Cardiac atrium fibroblast (primary cell): ENCODE measurements at places on chromosomes 13 and 19. TPM values are rescaled to one million over a fixed set of nuclear protein-coding genes. Genes with fewer than 3 reads are reported as not detected.

The IGLON5 gene
- 0.32 and 0.90 TPM in 2 replicates for total RNA-seq

The DACT3 gene
- 6.0 and 7.8 TPM in 2 replicates for total RNA-seq

The UBL5 gene
- 563 and 930 TPM in 2 replicates for total RNA-seq

The SIGLEC10 gene
- not detected in 2 replicates for total RNA-seq

The ACER1 gene
- total RNA-seq: not detected in 2 replicates

The KASH5 gene
- total RNA-seq: not detected in 2 replicates

The PROZ gene
- not detected in 2 replicates for total RNA-seq

The ZNRF4 gene
- not detected in 2 replicates for total RNA-seq

The UGGT2 gene
- 38.1 and 49.6 TPM in 2 replicates for total RNA-seq

The NAPSA gene
- total RNA-seq: 0.16 TPM in 1 of 2 replicates, not detected in the other

The MAP2K2 gene
- 177 and 212 TPM in 2 replicates for total RNA-seq

The POU2F2 gene
- total RNA-seq: 2.9 TPM in 1 of 2 replicates, not detected in the other

The RDH8 gene
- total RNA-seq: not detected in 2 replicates

The KLK5 gene
- total RNA-seq: not detected in 2 replicates

The HRC gene
- 0.18 and 0.32 TPM in 2 replicates for total RNA-seq
